Peyer's patch (tissue), 4 donors: ENCODE measurements at places on chromosomes 1 and 21.

GRCh38 chr1:152981146-152981871, 2.6 kb upstream of the SPRR1A start:
- no peak for DNase-seq

GRCh38 chr1:230250666-230251065, 175.5 kb downstream of the PGBD5 start:
- no peak for DNase-seq

- DNase-seq = peak; percentile 78
These were observed 1.3 kb downstream of the GNG12 start for GRCh38 chr1:67831850-67832513.

- DNase-seq = no peak
These were observed 77.9 kb downstream of the NEK7 start for GRCh38 chr1:198234520-198235251.

- no peak for DNase-seq
These were observed 327.8 kb upstream of the FMN2 start for GRCh38 chr1:239763850-239764249.

GRCh38 chr1:185808631-185809030, 74.4 kb downstream of the HMCN1 start:
- no peak for DNase-seq

DNA sequence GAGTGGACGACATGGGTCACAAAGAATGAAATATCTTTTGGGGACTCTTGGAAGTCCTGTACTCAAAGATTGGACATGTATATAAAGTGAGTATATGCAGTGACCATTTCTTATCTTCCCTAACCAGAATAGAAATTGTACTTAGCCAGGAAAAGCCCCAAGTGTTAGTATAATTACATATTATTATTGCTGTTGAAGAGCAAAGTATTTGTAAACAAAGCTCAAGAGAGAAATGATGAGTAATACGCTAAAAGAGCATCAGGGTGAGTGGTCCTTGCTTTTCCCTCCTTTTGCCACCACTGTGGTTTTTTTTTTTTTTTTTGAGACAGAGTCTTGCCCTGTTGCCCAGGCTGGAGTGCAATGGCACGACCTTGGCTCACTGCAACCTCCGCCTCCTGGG, 6.4 kb upstream of the CGN start:
- DNase-seq = no peak

DNA sequence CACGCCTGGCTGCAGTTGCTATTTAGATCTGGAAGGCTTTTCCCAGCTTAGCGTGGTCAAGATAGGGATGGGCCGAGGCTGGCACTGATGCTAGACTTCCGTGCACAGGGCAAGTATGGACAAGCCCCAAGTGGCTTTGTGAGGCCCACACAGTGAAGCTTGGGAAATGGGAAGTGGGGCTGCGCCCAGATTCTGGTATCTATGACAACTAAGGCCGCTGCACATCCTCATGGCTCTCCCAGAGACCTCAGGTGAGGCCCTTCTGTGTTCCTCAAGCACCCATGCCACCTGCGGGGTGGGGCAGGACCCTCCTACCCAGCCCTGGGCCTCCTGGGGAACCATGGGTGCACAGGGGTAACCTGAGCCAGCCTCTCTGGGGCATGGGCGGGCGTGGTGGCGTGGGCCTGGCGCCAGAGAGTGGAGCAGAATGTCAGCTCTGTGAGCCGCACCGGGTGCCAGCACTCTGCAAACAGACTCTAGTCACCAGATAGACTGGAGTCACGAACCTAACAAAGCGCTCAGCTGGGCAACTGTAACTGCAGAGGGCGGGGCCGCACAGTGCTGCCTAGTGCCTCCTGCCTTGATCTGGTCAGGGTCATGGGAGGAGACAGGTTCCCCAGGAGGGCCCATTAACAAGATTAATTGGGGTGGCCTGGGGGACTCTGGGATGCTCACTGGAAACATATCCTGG, 46.4 kb downstream of the ELF3 start:
- DNase-seq = peak; percentile 88

DNA sequence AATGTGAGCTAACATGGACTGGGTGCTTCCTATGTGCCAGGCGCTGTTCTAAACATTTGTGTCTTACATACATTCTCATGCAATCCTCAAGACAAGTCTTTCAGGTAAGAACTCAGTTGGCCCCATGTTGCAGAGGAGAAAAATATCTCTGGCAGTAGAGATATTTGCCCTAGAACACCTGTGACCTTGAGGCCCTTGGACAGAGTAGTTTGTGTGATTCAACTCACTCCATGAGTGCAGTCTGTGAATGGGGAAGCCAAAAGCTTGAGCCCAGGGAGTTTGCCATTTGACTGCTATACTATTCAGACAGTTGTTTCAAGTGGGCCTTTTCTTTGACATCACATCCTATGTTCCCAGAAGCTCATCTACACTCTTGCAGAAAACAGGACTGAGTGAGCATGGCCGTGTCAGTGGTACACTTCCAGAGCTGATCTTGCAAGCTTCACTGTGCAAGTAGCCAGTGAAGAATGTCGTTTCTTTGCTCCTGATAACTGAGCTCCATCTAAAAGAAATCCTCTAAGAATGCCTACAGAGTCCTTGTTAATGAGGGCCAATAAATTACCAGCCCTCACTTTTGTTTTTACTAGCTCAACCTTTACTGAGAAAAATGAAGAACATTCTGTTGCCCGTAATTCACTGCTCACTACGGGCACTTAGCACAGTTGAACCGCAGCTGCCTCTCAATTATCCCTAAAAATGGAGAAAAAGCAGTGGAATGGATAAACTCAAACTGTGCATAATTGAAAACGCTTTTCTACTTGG, 98.7 kb upstream of the C8B start:
- DNase-seq = no peak

DNA sequence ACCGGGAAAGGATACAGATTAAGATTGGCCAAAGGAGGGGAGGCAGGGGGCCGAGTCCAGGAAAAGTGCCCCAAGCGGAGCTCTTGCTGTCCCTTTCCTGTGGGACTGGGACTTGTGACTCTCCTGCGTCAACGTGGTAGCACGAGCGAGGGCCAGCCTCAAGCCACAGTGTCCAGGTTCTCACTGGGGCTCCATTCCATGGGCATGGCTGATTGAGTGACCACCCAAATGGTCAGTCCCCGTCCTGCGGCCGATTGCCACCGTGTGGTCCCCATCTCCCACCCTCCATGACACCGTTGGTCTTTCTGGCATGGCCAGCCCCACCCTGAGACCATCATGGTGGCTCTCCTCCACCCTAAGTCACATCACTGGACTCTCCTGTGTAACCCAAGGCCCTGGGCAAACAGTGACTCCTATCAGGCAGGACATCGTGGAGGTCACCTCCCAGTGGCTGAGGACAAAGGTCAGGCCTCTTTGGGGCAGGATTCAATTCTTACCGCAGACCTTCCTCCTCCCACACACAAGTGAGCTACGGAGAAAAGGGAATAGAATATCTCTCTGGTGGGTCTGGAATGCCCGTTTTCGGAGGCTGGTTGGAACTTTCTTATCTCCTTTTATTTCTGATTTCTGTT, 8.9 kb upstream of the C1orf174 start:
- DNase-seq = no peak

GRCh38 chr1:229117664-229118300, 153.1 kb upstream of the RAB4A start:
- DNase-seq = peak; percentile 70

DNA sequence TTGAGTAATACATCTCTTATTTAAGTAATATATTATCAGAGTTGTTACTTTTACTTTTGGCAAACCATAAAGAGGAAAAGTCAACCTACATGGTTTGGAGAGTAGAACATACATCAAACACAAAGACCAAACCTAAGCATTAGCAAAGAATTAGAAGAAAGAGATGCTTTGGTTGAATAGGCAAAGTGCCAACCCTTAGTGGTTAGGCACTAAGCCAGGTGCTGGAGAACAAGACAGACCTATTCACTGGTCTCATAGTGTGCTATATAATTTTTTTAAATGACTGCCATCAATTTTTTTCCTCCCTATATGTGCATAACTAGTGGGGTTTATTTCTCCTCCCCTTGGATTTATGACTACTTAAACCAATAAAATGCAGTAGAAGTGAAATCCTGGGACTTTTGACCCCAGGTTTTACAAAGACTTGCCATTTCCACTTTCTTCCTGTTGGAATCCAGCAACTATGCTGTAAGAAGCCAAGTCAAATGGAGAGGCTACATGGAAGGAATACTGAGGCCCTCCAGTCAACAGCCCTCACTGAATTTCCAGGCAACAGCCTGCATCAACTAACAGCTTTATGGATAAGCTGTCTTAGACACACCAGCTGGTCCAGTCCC, 69.8 kb upstream of the HAO2 start:
- DNase-seq = no peak

GRCh38 chr1:8818325-8818775, 910 bp upstream of the RERE start:
- no peak for DNase-seq

GRCh38 chr1:228287541-228288425, 79.9 kb downstream of the OBSCN start:
- peak; percentile 42 for DNase-seq

DNA sequence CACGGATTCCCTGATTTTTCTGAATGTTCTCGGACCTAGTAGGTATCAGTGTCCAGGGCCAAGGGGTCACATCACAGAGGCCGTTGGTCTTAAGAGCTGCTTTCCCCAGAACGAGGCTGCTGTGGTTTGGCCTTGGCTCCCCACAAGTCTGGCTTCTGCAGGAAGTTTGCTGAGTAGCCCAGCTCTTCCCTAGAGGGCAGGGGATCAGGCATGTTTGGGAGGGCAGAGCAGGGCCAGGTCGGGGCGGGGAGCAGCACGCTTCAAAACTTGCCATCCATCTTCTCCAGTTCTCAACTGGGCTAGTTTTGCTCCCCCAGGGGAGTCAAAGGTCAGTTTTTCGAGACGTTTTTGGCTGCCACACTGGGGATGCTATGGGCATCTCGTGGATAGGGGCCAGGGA, 37.0 kb downstream of the MAN1C1 start:
- DNase-seq = no peak

DNA sequence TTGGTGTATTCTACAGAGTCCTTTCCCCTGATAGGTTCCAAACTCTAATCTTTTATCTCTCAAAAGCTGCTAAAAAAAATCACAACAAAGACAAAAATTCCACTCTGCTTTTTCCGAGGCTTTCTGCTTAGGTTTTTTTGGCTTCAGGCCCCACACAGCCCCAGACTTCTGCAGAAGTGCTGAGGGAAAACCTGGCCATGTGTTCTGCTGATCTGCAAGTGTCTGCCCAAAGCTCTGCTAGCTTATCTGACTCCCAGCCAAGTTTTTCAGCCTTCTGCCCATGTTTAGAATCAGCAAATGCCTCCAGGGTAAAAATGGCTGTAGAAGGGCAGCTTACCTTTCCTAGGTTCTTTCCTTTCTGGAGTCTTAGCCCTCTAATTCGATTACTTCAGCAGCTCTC, 28.4 kb downstream of the DISP3 start:
- no peak for DNase-seq

- no peak for DNase-seq
These were observed 45.2 kb upstream of the CNTN2 start for GRCh38 chr1:204997591-204998355.

DNA sequence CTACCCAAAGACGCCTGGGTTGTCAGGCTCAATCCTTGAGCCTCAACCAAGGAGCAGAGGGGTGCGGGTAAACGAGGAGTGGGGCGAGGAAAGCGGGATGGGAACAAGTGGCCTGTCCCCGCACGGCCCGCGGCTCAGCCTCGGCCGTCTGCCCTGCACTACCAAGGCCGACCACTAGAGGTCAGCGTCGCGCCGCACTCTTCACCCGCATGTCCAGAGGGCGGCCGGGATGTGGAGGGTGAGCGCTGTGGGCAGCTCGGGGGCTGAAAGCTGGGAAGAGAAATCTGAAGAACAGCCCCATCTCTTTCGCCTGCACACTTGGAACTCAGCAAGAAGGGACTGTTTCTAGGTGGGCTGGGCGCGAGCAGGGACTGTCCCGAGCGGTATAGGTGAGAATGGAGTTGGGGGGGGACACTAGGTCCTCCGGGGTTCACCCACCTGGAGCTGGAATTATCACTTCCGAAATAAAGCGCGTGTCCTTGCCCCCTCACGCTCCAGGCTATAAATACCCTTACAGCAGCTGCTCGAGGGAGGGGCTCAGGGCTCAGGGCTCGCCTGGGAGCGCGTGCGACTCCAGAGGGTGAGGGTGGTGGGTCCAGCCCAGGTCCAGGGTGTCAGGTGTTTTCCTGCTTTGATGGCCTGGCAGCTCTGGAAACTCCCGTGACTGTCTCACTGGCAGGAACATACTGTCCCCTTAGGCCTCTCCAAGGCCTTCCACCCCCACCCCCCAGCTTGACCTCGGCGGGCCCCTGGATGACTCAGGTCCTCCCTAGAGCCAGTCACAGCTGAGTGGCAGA, 9.8 kb downstream of the SLC30A2 start:
- DNase-seq = peak; percentile 89

DNA sequence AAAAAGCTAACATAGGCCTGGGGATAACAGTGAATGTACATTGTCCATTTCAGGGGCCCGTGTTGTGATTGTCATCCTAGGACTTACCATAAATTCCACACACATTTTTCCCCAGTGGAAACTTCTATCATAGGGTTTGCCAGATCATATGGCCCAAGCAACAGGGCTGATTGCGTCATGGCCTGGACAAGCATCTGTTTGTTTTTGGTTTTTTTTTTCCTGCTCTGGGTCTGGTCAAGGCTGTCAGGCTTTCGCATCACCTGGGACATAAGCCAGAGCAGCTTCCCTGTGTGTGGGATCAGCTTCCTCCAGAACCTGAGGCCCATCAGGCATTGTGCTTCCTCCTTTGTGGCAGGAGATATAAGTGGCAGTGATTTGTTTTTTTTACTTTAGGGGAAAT, 598.5 kb upstream of the USP24 start:
- no peak for DNase-seq

GRCh38 chr1:171969226-171969625, 127.9 kb downstream of the DNM3 start:
- no peak for DNase-seq

DNA sequence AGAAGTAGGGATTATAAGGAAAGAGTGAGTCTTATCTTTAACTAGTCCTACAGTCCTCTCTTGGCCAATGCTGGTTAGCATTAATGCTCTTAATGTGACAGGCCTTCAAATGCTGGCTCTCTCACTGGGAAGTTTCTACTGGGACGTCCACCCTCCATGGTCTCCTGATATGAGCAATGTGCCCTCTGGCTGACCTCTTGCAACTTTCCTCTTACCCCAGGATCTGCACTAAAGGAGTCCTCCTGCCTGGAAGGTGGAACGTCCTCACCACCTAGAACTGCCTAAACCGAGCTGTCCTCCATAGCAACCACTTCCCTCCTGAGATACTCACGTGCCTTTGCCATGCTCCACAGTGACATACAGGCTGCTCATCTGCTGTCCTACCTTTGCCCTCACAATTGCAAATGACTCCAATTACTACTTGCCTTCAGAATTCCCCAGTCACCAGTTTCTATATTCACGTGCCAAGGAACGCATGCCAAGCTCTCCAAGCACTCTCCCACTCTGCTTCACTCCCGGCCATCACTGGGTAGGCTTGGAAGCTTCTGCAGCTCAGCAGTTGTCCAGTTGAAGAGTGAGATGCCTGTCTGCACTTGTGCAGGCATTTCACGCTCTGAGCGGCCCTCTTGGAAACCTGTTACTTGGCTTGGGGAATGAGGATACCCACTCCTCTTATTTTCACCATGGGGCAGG, 404.7 kb downstream of the RRAGC start:
- DNase-seq = no peak

DNA sequence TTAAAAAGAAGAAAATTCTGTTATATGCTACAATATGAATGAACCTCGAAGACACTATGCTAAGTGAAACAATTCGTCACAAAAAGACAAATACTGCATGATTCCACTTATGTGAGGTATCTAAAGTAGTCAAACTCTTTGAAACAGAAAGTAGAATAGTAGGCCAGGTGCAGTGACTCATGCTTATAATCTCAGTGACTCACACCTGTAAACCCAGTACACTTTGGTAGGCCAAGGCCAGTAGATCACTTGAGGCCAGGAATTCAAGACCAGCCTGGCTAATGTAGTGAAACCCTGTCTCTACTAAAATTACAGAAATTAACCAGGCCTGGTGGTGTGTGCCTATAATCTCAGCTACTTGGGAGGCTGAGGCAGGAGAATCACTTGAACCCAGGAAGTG, 25.7 kb downstream of the EPHA10 start:
- DNase-seq = no peak
